Neural crest cell (in vitro differentiated cells): ENCODE measurements at places on chromosomes 4 and X.
A peak's percentile ranks its signal among the peaks of the same experiment; 100 is the strongest.

DNA sequence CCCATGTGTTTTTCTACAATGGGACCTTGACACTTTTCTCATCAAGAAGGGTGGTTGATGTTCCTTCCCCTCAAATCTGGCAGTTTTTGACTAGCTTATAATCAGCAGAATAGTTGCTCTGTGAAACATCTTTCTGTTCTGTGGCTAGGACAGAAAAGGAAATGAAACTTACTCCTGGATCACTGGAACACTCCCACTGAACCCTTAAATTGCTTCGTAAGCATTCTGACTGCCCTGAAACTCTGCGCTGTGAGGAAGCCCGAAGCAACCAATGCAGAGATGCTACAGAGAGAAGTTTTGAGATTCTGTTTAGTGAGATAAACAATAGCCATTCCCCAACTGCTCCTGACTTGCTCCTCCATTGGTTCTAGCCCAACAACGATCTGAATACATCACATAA is 602.2 kb downstream of the CENPC start:
- no peak for DNase-seq

DNA sequence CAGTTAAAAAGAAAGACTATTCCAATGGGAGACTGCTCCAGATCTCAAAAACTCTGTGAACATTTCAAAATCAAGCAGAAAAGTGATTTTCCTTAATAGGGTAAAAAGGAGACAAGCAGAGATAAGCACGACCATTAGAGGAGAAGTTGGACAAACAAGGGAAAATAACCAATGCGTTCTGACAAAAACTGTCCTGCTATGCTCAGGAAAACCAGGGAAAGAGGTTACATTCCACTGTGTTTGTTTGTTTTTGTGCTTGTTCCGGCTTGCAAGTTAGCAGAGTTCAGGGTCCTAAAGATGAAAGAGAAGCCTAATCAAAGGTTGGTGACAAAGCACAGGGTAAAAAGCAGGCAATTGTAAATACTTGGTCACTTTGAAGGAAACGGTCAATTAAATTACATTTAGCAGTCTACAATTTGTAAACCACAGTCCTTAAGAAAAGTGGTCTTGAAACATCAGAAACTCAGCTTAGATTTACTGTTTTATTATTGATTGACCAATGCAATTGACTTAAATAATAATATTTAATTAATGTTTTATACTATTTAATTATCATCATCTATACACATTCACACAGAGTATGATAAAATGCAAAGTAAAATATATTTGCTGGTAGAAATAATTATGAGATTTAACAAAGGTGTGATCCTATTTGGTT is 186.2 kb upstream of the CPXCR1 start:
- DNase-seq: no peak

- no peak for DNase-seq
These were observed 36.7 kb downstream of the PSAPL1 start for GRCh38 chr4:7398104-7398423.

GRCh38 chr4:149997881-149998421 is 80.3 kb upstream of the DCLK2 start:
- no peak for DNase-seq

DNA sequence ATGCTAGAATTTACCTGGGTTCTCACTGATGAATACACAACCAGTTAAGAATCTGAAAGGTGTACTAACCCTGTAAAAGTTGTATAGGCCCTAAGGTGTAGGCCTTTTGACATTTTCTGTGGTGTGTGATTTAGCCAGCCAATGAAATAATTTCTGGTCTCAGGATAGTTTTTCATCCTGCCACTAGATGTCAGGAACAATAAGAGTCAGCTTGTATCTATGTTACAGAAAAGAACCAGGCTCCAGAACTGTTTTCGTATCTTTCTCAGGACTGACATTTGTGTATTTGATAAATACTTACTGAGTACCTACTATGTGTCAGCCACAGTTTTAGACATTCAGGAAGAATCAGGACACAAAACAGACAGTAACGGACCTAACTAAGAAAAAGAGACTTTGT is 673.6 kb upstream of the TENM3 start:
- no peak for DNase-seq

GRCh38 chr4:142549726-142550463 is 296.2 kb downstream of the INPP4B start:
- no peak for DNase-seq

GRCh38 chrX:22203186-22203585 is 69.5 kb upstream of the CBLL2 start:
- no peak for DNase-seq

DNA sequence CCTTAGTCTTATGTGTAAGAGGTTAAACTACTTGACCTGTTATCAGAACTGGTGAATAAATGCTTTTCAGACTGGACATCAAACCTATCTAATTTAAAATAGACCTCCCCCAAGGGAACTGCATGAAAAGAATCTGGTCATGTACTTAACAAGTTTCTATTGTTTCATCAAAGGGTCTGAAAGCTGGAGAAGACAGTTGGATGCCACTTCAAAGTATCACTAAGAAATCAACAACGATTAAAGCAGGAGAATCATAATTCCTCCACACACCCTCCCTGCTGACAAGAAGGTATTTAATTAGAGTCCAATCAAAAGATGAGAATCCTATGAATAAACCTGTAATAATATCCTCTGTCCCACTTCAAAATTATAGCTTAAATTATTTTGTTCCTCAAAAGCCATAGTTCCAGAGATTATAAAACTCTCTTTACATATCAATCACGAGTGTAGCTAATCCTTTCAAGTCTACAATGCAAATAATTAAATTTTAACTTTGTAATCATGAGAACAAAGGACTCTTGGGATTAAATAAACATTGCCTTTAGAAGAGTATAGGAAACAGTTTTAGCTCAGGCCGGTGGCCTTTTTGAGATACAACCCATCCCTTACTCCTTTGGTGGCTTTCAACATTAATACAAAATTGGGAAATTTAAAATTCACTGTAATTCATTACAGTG is 35.1 kb downstream of the TSPAN5 start:
- DNase-seq: no peak

DNA sequence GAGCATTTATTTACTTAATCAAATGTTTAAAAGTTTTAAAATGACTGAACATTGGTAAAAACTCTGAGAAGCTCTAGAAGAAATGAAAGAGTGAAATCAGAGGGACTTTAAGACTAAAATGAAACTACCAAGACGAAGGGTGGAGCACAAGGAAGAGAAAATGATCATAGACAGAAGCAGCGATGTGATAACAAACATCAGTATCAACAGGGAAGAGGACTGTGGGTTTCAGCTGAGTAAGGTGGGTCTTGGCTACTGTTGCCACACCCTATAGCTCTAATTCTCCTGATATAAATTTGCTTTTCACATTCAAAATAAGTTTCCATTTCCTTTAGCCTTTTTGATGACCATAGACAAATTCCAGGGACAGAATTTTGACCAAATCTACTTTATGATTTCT is 18.4 kb downstream of the SOD3 start:
- DNase-seq: no peak

GRCh38 chr4:54395013-54395527 is 166.0 kb downstream of the PDGFRA start:
- DNase-seq: no peak

GRCh38 chrX:53605004-53605403 is 81.5 kb downstream of the HUWE1 start:
- no peak for DNase-seq

DNA sequence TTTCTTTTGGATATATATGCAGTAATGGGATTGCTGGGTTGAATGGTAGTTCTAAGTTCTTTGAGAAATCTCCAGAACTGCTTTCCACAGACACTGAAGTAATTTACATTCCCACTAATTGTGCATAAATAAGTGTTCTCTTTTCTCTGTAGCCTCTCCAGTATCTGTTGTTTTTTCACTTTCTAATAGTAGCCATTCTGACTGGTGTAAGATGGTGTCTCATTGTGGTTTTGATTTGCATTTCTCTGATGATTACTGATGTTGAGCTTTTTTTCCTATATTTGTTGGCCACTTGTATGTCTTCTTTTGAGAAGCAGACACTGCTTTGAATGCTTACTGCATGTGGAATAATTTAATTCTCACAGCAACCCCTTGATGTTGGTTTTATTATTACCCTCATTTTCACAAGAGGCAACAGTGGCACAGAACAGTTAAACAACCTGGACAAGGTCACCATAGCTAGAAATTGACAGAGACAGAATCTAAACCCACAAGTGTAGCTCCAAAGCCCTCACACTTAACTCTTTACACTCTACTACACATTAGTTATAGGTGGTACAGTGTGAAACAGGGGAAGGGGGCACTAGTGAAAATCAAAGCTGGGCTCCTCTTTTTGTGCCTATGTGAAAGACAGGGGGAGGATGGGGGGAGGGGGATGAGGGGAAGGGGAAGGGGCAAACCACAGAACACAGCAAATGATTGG is 96.1 kb downstream of the REELD1 start:
- DNase-seq: no peak

DNA sequence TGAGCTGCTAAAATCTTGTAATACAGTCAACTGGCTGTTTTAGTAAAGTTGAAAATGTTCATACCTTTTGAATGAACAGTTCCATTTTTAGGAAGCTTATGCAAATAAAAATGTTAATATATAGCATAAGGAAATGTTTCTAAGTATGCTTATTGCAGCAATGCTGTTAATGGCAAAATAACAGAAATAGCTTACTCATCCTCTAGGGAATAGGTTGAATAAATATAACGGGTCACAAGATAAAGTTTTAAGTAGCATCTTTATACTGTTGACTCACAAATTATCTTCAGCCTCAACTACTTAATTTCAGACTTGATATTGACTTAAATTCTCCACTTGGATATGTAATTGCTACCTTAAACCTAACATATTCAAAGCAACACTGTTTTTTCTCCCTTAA is 27.7 kb downstream of the HERC3 start:
- no peak for DNase-seq

DNA sequence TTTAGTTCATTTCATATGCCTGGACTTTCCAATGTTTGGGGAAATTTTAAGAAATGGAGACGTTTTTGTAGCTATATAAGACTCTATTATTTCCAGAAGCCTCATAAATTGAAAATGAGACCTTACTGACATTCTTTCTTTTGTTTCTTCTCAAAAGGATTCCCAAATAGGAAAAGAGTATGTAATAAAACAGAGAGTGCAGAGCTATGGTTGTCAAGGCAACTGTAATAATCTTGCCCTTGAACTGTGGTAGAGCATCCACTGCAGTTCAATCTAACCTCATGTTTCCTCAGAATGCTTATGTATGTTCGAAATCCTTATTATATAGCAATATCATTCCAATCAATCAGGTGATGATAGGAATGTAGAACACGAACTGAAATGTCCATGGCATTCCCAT is 54.1 kb downstream of the AMELX start:
- no peak for DNase-seq

GRCh38 chr4:138992676-138993075 is 22.9 kb upstream of the NOCT start:
- no peak for DNase-seq

DNA sequence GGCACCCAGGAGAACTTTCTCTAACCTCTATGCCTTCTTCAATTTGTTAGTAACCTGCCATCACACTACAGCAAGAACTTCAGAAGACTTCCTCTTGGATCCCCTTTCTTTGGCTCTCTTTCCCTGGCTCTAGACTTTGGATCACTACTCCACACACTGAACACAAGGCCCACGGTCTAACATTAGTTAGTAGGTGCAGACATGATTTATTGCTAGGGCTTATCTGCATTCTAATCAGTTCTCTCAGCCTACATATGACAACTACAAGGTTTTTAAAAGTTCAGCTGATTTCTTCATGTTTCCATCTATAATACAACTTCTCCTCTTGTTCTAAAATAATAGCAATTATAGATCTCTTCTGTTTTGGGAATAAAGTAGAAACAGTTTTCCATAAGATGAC is 209.1 kb upstream of the ANXA10 start:
- DNase-seq: no peak

DNA sequence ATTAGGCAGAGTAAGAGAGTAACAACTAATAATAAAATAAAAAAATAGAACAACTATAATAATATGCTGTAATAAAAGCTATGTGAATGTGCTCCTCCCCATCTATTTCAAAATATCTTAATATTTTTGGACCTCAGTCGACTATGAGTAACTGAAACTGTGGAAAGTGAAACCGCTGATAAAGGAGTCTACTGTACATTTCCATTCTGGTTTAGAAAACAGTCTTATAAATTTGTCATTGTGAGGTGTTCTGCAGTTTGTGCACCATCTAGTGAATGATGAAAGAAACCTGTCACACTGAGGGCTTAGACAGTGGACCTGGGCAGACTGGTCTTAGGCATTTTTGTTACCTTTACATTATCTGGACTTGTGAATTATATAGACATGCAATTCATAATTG is 42.0 kb downstream of the TMEM150C start:
- no peak for DNase-seq

- no peak for DNase-seq
These were observed 1622.8 kb upstream of the IGFBP7 start for GRCh38 chr4:58732973-58733372.

GRCh38 chr4:176313596-176314336 is 6.0 kb upstream of the SPCS3 start:
- no peak for DNase-seq

DNA sequence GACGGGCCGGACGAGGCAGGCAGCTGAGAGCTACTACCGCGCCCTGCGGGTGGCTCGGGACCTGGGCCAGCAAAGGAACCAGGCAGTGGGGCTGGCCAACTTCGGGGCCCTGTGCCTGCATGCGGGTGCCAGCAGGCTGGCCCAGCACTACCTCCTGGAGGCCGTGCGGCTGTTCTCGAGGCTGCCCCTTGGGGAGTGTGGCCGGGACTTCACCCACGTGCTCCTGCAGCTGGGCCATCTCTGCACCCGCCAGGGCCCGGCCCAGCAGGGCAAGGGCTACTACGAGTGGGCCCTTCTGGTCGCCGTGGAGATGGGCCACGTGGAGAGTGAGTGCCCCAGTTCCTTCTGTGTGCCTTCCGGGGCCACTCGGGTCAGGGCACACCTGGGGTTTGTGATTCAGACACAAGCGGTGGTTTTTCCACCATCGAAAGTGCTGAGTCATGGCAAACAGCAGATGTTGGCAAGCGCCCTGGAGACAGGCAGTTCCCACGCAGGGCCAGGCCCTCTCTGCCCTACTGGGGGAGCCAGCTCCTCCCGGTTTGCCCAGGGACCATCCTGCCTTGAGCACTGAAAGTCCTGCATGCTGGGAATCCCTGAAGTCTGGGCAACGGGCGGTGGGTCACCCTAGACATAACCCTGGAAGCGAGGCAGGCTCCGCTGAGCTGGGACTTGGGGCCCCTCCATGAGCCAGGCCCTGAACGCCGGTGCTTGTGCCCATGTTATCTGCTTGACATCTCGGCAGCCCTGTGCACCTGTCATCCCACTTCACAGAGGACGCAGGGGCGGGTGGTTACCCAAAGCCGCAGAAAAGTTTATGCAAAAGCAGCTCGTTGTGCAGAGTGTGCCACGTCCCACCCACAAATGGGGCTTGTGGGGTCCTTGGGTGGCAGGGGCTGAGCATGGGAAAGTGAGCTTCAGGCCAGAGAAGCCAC is 29.5 kb downstream of the SH3TC1 start:
- DNase-seq: no peak

GRCh38 chr4:41882625-41883347 is 52.4 kb upstream of the TMEM33 start:
- DNase-seq: peak; percentile 59

- no peak for DNase-seq
These were observed 75.1 kb downstream of the TENM3 start for GRCh38 chr4:182318256-182318655.

GRCh38 chrX:12751887-12752286 is 39.3 kb upstream of the PRPS2 start:
- no peak for DNase-seq
